ENCODE measurements at places on chromosomes 4 and X.

DNA sequence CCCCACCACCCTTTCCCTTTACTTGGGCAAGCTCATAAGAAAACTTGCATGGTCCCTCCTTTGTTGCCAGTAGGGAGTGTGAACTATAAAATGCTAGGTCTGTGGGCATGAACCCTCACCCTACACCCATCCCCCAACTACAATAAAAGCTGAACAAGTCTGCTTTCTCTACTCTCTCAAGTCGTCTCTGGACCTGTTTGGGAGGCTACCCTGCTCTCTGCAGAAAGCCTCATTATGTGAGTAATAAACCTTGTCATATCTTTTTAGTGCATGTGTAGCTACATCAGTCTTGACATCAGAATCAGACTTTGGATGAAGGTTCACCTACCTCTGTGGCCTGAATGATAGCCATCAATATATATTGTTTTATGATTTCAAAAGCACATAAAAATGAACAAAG is 155.4 kb upstream of the FAM241A start:
- DNase-seq = no peak

GRCh38 chr4:119032921-119033685 is 102.5 kb upstream of the MYOZ2 start:
- DNase-seq = no peak

DNA sequence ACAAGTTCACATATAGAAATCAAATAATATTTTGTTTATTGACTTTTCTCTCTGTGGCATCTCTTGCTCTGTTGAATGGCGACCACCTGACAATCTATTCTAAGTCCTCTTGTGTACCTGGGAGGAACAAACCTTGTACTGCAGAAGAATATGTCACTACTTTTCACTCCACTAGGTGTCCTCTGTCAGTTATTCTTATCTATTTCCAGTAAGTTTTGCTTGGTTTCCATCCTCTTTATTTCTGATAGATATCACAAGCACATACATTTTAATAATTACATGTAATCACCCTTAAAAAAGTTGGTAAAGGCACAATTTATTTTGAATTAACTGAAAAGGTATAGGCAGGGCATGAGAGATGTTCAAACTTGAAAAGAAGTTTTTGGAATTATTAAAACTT is 238.4 kb downstream of the SNCA start:
- peak; percentile 16 for DNase-seq

DNA sequence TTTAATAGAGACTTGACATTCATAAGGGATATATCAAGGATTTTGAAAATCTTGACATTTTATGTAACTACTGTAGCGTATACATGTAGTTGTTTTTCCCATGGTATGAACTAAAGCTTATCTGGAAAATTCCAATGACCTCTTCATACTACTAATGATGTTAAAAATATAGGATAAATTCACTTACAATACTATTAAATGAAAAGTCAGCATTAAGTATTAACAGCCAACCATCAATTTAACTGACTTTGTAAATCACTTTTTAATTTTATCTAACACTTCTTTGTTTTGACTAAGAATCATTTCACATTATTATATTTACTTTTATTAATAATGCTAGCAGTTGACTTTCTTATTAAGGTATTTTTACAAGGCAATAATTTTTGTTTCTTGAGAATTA is 34.2 kb downstream of the DCK start:
- DNase-seq = no peak

GRCh38 chr4:48681856-48682255 is 98.2 kb downstream of the FRYL start:
- DNase-seq = peak; percentile 24

DNA sequence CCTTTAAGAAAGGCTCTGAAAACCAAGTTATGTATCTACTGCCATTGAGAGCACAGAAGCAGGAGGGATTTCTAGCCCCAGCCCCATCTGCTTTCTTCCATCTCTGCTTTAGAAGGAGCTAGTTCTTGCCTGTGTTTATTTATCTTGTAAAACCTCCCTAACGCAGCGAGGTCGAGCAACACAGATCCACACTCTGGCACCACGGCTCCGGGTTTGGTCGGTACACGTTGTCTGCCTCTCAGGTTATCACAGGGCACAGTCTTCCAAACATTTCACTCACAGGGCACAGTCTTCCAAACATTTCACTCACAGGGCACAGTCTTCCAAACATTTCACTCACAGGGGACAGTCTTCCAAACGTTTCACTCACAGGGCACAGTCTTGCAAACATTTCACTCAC is 69.7 kb upstream of the TLR3 start:
- no peak for DNase-seq

DNA sequence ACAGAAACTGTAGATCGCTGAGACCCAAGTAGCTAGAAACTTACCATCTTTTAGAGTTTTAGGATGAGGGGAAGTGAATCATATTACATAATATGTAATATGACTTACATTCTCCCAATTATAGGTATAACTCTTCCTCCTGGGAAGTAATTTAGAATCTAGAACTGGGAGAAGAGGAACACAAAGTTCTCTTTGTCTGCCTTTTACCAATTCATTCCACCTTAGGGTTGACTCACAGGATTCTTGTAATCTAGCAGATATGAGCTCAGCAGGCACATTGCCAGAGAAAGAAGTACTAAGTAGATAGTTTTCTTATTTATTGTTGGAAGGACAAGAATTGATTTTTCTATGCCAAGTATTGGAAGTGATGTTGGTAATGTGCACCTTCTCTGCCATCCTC is 58.0 kb upstream of the CCSER1 start:
- no peak for DNase-seq

DNA sequence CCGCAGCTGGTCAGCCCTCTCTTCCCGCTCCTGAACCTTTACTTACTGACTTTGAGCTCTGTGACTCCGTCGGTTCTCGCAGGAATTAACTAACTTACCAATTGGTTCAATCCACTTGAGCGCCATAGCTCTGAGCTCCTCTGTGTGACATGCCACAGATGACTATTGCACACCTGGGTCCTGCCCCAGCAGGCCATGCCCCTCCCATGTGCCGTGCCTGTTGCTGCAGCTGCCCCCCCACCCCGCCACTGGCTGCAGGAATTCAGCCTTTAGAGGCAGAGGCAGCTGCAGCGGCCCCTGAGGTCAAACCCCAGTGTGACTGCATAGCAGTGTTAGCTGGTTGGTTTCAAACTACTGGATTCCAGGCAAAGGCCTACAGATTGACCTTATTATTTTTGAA is 70.6 kb downstream of the MTMR1 start:
- no peak for DNase-seq

GRCh38 chrX:102976286-102976685 is 39.2 kb downstream of the RAB40AL start:
- DNase-seq = no peak

- DNase-seq = no peak
These were observed 127.6 kb upstream of the SH3RF1 start for GRCh38 chr4:169398316-169398715.

DNA sequence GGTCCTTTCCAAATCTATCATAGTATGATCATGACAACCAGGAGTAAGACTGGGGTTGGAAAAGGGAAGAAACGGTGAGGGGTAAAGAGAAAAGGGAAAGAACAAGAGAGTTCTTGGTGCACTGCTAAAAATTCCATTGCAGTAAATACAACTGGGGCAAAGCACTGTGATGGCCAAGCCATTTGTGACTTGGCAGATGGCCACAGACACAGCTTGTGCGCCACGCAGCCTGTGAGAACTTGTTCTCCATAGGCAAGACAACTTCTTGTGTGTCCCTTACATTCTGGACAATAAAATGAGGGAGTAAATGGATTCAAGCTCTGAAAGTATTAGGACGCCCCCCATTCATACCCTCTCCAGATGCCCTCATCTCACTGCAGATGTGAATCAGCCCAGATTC is 10.9 kb downstream of the MFAP3L start:
- no peak for DNase-seq

GRCh38 chr4:2364654-2365053 is 53.8 kb downstream of the ZFYVE28 start:
- DNase-seq = no peak

GRCh38 chr4:107891299-107891698 is 40.0 kb upstream of the CYP2U1 start:
- no peak for DNase-seq

DNA sequence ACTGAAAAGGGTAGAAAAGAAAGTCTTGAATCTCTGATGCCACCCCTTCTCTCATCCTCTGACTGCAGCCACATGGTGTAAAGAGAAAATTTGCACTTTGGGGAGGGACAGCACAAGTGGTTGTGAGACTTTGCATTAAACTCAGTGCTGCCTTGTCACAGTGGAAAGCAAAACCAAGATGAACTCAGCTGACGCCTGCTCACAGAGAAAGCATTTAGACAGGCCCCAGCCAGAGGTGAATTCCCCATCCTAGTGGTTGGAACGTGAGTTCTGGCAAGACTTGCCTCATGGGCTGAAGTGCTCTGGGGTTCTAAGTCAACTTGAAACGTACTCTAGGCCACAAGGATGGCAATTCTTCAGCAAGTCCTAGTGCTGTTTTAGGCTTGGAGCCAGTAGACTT is 1101.4 kb downstream of the ADGRL3 start:
- no peak for DNase-seq

DNA sequence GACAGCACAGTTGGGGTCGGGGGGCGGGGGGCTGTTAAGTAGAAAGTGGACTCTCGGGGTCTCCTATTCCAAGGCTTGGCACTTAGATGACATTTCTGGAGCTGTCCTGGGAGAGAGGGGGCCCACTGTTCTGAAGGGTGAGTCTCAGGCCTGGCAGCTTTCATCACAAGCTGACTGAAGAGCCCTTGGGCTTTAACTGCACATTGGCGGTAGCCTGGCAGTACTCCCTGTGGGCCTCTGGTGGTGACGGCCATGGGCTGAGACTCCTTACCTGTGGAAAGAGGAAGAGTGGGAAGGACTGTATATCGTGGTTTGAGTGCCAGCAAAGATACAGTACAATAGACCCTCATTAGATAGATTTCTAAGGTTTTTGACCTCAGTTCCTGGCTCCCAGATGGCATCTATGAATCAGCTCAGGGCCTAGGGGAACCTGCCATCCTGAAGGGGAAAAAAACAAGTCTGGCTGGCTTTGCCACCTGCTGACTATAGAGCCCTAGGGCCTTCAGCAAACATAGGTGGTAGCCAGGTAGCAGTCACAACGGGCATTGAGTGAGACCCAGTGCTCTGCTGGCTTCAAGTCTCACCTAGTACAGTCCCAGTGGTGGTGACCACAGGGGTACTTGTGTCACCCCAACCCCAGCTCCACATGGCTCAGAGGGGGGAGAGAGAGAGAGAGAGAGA is 87.9 kb downstream of the ANKRD17 start:
- no peak for DNase-seq

GRCh38 chrX:154822029-154822428 is 12.4 kb downstream of the SMIM9 start:
- DNase-seq = no peak

GRCh38 chr4:80308466-80308822 is 27.1 kb upstream of the CFAP299 start:
- DNase-seq = no peak

- DNase-seq = no peak
These were observed 138.5 kb upstream of the TBL1X start for GRCh38 chrX:9326369-9326768.

DNA sequence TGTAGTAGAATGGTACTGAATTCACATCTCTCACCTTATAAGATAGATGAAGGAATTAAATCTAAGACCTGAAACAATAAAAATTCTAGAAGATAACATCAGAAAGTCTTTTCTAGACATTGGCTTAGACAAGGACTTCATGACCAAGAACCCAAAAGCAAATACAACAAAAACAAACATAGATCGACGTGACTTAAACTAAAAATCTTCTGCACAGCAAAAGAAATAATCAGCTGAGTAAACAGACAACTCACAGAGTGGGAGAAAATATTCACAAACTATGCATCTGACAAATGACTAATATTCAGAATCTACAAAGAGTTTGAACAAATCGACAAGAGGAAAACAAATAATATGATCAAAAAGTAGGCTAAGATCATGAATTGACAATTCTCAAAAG is 38.8 kb downstream of the UGT2A3 start:
- DNase-seq = no peak

DNA sequence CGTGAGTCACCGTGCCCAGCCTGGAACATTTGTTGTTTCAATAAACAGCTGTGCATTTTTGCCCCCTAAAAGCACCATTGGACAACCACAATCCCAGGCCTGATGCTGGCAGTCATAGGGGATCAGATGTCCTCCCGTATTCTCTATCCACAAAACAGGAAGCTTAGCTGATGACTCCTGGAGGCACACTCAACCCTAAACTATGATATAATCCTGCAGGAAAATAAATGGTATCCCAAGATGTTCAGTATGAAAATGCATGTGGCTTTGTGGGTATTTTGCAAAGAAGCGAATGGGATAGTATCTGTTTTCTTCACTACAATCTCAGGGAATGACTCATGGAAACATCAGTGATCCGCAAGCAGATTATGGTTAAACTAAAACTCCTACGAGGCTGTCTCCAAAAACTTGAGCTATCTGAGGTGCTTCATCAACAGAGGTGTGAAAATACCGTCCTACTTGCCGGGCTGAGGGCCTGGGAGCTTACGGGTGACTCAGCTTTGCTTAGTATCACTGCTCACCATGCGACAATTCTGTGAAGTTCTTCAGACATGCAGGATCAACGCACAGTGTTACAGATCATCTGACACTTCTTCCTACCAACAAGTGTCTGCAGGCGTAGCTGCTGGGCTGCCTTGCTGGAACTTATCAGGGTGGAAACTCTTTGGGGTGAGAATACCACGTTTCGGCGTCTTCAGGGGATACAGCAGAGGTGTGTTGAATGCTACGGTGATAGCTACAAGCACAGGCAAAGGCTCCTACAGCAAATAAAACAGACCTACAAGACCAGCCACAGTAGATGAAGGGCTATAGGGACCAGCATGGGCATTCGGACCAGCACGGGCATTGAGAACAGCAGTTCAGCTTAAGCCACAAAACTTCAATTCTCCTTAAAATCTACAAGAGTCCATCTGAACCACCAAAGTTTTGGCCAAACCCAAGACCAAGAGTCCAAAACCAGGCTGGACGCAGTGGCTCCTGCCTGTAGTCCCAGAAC is 148.5 kb downstream of the DHRSX start:
- DNase-seq = no peak

DNA sequence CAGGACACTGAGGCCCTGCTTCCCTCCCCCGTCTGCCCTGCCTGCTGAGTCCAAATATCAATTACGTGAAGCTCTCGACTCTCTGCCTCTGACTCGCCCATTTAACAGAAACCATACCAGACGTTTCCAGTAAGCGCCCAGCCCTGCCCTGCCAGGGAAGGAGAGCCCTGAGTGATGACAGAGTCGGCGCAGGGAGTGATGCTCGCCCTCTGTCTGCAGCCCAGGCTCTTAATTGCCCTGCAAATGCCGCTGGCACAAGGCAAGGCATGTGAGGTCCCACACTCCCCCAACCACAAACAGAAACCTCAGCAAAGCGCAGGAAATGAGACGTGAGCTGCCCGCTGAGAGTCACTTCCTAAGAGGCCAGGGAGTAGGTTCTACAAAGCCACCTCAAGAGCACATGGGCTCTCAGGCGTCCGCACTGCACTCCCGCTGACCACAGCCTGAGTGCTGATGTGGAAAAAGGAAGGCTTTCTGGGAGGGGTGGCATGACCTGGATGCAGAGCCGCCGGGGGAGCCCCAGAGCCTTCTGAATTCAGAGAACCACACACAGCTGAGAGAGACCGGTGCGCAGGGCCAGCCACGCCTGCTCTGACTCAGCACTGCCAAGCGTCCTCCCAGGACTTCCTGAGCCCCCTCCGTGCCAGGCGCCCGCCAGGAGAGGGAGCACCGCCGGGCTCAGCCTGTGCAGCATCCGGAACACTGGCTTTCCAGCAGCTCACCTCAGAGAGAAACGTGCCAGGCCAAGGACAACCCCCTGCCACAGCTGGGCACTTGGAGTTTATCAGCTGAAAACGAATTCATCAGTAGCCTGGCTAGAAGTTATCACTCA is 5.3 kb downstream of the ZFYVE28 start:
- peak; percentile 81 for DNase-seq

- no peak for DNase-seq
These were observed 38.1 kb upstream of the PDE5A start for GRCh38 chr4:119666653-119667091.

Data from NAMALWA (cell line).